Fibroblast of lung (primary cell): ENCODE measurements at places on chromosomes 2 and 18.

- DNase-seq, result peak; percentile 63
Measured at GRCh38 chr2:212912445-212913103, 238.8 kb downstream of the IKZF2 start.

DNA sequence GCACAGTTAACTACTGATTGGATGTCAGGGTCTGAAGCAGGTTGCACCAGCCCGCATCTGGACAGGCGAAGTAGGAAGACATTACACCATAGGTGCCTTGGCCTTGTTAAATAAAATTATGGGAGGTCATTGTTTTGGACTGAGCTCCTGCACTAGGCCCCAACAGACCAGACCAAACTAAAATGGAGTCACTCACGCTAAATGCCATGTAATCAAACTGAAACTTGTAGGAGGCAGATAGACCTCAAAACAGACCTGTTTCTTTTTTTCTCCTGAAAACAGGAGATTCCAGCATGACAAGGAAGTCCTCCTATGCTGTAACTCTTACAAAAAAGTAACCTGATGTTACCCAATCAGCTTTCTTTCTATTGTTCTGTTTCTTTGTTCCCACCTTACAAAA, 15.5 kb upstream of the NFU1 start:
- DNase-seq, result no peak

GRCh38 chr18:13530033-13530878, 196.1 kb downstream of the FAM210A start:
- no peak for DNase-seq

GRCh38 chr2:168564641-168565040, 108.6 kb downstream of the CERS6 start:
- peak; percentile 15 for DNase-seq

GRCh38 chr2:108858894-108859293, 72.3 kb downstream of the CCDC138 start:
- DNase-seq, result no peak

- DNase-seq, result no peak
Measured at GRCh38 chr2:185640588-185640987, 98.0 kb upstream of the FSIP2 start.

DNA sequence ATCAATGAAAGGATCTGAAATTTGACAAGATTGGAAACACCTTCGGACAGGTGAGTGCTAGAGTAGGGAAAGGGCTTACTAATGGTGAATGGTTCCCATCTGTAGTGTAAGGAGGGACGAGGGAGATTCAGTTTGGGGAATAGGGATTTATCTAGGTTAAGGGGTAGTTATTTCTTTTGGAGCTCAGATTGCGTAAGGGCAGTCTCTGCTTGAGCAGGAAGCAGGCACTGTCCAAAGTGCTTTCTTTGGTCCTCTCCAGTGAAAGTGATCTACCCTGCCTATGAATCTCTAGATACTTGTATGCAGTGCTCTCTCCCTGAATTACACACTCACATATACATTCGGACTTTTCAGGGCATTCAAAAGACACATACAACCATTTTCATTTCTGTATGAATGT, 272.9 kb upstream of the FIGN start:
- DNase-seq, result no peak

DNA sequence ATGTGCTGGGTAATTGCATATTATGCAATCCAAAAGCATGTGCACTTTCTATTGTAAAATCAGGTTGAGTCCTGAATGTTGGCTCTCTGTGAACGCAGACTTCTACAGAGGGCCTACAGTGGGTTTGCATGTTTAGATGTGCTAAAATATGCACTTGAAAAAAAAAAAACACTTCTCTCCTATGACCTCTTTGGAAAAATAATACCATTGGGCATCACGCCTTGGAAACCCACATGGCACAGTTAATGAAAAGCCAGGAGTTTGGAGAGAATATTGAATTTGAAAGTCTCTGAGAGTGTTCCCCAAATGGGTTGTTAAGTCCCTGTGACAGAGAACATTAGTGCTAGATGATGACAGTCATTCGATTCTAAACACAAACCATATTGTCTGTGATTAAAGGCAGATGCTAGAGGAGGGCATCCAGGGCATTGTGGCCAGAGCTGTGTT, 710.4 kb upstream of the PIK3C3 start:
- DNase-seq, result no peak

GRCh38 chr2:209614690-209615369, 156.8 kb upstream of the UNC80 start:
- no peak for DNase-seq

- DNase-seq, result peak; percentile 57
Measured at GRCh38 chr2:176554101-176555048, 285.1 kb downstream of the MTX2 start.

GRCh38 chr2:73110168-73111072, 2.3 kb downstream of the RAB11FIP5 start:
- peak; percentile 34 for DNase-seq

GRCh38 chr2:53331667-53332066, 435.9 kb upstream of the CHAC2 start:
- DNase-seq, result no peak

GRCh38 chr2:106956879-106957278, 70.9 kb upstream of the ST6GAL2 start:
- DNase-seq, result peak; percentile 82

- no peak for DNase-seq
Measured at GRCh38 chr2:86036669-86037138, 69.0 kb downstream of the POLR1A start.

DNA sequence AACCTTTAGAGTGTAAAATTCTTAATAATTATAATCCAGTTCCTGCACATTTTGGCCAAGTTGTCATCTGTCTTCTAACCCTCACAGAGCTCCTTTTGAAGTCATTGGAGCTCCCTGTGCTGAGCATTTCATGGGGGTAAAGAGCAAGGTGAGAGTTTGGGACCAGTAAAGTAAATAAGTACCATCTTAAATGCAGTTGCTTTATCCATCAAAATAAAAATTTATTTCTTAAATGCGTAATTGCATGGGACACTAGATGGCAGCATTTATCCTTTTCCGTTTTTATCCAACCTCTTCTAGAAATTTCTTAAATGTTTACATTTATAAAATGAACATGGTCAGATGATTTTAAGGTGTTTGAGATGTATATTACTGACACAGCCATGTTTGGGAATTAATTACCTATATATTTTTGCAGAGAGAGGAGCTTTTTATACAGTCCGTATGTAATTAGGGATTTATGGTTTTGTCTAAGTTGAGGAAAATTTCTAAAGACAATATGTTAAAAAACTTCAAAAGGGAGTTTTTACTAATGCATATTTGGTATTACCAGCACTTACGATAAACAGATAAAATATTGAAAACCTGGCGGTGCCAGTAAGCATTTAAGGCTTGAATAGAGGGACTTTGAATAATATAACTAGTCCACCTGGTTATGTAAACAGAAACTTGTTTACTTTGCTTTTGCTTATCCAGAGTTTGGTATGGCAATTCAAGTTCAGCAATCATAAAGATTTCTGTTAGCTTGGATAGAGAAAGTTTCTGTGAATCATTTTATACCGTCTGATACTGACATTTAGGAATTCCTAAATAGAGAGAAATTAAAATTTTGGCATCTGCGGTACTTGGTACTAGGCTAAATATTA, 54.5 kb downstream of the ACSL3 start:
- DNase-seq, result peak; percentile 61

DNA sequence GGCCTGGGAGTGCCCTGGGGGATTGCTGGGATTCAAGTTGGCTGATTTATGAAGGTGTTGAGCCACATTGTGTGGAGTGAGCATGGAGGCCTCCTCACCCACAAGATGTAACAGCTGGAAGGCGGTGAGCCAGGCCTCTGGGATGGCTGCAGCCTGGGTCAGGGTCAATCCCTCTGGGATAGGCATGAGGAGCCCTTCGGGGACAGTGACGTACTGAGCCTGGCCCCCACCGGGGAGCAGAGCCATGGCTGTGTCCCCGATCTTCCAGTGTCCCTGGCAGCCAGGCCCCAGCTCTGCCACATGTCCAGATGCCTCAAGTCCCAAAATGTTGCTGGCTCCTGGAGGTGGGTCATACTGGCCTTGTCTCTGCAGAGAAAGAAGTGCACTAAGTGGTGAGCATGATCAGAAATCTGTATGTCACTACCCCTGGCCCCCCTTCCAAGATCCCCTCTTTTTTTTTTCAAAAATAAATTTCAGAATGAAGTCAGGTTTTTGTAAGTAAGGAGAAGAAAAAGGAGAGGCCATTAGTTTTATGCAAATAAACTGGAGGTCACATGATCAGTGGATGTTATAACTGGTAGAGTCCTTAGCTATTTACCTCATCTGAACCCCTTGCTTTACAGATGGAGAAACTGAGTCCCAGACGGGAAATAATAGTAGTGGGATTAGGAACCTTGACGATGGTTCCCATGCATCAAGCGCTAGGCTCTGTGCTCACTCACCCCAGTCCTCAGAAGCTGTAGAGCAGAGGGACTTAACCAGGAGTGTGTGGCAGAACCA, 1.7 kb downstream of the TP53I3 start:
- DNase-seq, result no peak

GRCh38 chr2:72915907-72916742, 1.2 kb upstream of the EMX1 start:
- peak; percentile 21 for DNase-seq

- no peak for DNase-seq
Measured at GRCh38 chr2:57698935-57699449, 347.6 kb upstream of the VRK2 start.

DNA sequence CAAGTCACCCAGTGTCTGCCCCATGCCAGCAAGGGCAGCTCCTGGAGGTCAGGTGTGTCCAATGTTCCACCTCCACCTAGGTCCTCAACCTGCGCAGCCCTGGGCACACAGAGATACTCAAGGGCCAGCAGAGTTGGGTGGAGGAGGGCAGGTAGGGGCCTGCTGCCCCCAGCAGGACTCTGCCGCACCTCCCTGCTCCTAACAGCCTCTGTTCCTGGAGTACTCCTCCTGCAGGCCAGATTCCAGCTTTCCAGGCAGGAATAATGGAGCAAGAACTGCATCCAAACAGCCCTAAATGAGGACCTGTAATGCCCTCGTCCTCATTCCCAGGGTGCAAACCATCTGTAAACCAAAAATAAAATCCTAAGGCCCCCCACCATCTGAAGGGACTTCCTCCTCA, 44.4 kb upstream of the ACAA2 start:
- DNase-seq, result no peak

DNA sequence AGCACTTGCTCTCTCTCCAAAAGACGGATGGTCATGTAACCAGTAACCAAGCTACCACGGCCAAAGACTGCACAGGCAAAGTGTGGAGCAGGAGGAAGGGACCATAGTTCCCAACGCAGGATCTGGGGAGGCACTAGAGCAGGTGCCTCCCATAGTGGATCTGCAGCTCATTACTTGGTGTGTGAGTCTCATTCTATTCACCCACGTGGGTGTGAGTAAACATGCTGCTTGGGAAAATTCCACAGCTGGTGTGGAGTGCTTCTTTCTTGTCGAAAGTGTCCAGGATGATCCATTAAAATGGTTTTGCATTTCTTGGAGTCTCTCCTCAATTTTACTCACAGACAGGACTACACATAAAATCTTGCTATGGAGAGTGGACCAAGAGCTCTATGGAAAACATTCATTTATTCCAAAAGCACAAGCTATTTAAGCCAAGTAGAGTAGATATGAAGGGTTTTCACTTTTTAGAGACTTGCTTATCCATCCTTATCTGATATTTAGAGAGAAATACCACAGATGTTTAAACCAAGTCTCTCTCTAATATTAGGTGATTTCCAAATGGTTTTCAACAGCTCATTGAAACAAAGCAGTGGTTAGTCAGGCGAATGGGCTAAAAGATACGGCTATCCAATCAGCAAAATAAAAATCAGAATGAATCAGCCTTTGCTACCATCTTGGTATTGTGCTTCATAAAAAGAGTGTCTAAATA, 104.3 kb upstream of the CCDC195 start:
- peak; percentile 40 for DNase-seq

- DNase-seq, result no peak
Measured at GRCh38 chr18:77023102-77023782, 109.3 kb downstream of the MBP start.

DNA sequence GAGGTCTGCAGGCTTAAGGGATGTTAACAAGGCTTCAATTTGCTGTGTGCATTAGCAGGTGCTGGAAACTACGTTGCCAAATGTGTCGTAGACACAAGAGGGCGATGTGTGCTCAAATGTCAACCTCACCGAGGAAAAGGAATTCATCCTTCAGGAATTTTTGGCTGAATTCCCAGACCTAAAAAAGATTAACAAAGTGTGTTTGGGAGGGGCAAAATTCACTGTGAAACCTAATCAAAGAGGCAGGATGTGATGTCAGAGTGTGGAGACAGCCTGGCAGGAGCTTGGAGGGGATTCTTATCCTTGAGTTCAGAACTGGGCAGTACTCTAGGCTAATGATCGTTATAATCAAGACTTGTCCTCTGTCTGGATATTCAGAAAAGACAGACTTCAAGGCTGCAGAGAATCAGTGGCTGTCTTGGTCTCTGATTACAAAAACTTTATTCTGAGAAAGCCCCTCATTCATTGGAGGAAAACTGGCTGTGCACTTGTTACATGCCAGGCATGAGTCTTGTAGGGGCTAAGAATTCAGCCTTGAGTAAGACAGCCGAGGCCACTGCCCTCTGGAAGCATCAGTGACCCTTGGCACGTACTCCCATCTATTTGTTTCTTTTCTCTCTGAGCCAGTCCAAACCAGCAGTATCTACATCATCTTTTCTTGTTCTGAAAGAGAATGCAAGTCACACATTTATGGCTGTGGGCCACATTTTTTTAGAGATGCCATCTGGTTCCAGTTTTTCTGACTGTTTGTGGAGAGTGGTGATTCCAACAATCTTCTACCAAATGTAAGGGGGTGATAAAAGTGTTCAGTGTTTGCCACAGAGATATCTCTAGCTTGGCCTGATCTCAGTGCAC, 18.7 kb upstream of the SCYGR1 start:
- DNase-seq, result peak; percentile 97

DNA sequence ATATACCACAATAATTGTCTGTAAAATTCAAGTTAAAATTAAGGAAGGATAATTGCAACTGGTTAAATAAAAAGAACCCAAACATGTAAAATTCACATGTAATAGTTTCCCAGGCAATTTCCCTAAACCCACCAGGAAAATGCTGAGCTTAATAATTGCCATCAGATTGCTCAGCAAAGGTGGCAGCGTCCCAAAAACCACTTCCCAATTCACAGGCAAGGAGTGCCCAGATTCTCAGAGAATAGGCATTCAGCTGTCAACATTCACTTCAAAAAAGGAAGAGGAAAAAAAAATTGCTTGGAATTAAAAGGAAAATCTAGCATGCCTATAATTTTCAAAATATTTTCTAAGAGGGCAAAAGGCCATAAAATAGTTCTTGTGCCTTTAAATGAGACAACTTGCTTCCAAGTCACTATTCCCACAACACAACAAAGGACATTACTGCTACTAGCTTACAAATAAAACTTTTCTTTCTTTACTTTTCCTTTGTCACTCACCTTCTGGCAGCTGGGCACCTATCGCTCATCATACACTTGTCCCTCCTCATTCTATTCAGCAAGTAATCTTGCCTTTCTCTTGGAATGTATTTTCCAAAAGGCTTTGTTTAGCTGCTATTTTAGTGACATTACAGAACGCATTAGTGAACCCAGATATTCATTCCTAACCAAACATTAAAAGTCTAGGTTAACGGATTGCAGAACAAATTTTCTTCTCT, 15.2 kb downstream of the SRBD1 start:
- peak; percentile 65 for DNase-seq

- DNase-seq, result peak; percentile 33
Measured at GRCh38 chr18:52570975-52571374, 231.0 kb downstream of the DCC start.

- DNase-seq, result peak; percentile 27
Measured at GRCh38 chr2:10584242-10584753, 105.5 kb downstream of the NOL10 start.

GRCh38 chr2:118613737-118614136, 233.7 kb downstream of the EN1 start:
- DNase-seq, result no peak
